ENCODE measurements at places on chromosomes 1 and 21.

DNA sequence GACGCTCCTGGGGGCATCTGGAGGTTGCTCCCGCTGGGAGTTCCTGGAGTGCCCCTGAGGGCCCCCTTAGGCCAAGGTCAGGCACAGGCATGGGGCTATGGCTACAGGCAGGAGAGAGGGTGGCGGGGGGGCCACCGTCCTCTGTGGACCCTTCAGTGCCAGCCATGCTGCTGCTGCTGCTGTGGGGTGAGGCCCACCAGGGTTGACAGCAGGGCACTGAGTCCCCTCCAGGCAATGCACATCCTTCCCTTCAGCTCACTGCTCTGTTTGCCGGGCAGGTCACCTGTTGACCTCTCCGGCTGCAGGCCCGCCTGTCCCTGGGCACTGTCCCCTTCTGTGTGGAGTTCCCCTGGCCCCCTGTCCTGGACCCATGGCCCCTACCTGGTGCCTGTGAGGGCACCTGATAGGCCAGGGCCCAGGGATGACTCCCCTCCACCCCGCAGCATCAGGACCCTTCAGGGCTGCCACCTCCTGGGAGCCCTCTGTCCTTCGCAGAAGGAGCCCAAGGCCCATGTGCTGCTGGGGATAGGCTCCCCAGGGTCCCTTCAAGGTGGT lies 34.1 kb upstream of the ADARB1 start:
- DNase-seq = no peak

DNA sequence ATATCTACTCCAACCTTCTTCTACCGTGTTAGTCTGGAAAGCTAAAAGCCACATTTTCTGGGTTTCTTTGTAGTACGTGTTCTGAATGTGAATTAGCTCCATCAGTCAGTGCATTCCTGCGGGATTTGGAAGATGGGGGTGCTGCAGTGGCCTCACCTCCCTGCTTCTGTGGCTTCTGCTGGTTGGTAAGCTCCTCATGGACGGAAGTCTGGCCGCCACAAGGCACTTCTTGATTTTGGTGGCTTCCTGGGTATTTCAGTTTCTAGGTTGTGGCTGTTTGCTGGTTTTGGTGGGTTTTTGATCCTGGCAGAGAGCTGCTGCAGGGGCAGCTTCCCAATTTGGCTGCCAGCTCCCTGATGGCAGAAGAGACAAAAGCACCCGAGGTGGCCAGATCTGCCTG lies 20.9 kb upstream of the TACSTD2 start:
- DNase-seq = no peak

DNA sequence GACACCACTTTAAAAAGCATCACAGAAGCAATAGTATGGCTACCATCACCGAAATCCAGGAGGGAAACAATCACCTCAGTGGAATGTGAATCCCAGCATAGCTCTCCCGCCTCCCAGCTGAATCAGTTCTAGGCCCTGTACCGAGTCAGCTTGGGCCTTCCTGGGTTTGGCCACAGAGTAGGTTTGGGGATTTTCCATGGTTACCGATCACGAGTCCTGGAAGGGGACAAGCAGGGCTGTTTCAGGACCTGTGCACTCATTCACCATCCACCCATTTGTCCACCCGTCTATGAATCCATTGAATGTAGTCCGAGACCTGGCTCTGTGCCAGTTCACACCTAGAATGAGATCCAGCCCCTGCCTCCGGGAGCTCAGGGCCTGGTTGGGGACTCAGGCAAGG lies 94.2 kb downstream of the ARHGEF10L start:
- DNase-seq = no peak

DNA sequence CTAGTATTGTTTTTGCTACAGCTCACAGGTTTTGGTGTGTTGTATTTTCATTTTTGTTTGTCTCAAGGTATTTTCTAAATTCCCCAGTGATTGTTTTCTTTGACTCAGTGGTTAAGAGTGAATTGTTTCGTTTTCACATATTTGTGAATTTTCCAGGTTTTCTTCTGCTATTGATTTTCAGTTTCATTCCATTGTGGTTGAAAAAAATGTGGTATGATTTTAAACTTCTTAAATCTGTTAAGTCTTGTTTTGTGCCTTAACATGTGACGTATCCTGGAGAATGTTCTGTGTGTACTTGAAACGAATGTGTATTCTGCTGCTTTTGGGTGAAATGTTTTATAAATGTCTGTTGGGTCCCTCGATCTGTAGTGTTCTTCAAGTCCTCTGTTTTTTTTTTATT lies 117.9 kb downstream of the KIF26B start:
- no peak for DNase-seq

DNA sequence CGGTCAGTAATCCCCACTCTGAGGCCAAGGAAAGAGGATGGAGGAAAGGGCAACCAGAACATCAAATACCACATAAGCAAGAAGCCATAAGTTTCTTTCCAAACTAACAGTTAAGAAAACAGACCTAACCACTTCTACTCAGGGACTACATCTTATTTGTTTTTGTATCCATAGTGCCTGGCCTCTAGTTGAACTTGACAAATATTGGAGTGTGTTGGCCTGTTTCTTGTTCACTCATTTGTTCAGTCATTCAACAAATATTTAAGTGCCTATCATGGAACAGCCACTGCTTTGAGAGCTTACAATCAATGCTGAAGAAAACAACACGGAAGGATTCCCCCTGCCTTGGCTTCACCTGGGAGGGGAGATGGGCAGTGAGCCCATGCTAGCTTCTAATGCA lies 69.7 kb downstream of the ST6GALNAC3 start:
- DNase-seq = no peak

GRCh38 chr1:24443241-24443656 lies 27.6 kb downstream of the NIPAL3 start:
- DNase-seq = peak; percentile 4

- no peak for DNase-seq
Measured at GRCh38 chr1:85850238-85850637, 142.0 kb upstream of the ZNHIT6 start.

Measured in NCI-H1694 treated with DMSO at 0.1 percent for 48 hours (cell line).